ENCODE measurements at places on chromosomes 7 and 10.
A peak's percentile ranks its signal among the peaks of the same experiment; 100 is the strongest.

- DNase-seq, result no peak
Observed at GRCh38 chr10:80171248-80171660, 34.1 kb downstream of the ANXA11 start.

GRCh38 chr10:19845503-19846368, 29.5 kb downstream of the PLXDC2 start:
- no peak for DNase-seq

- no peak for DNase-seq
Observed at GRCh38 chr10:44883593-44884331, 27.4 kb upstream of the TMEM72 start.

- no peak for DNase-seq
Observed at GRCh38 chr10:132443605-132443982, 46.6 kb downstream of the PWWP2B start.

GRCh38 chr10:48448796-48449195, 142.3 kb downstream of the MAPK8 start:
- DNase-seq, result no peak

DNA sequence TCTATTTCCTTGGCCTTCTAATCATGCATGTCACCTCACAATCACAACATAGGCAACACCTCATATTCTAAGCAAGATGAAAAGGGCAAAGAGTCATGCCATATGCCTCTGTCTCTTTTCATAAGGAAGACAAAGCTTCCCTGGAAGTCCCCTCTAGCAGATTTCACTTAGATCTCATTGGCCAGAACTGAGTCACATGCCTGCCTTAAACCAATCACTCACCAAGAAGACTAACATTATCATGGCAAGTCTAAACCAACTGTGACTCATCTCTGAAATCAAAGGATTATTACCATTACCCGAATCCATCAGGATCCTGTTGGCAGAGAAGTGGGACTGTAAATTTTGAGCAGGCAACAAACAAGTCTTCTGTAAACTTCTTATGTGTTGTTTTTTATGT, 27.8 kb downstream of the CAV1 start:
- DNase-seq, result no peak

GRCh38 chr10:65355141-65355680, 1570.6 kb upstream of the LRRTM3 start:
- no peak for DNase-seq

DNA sequence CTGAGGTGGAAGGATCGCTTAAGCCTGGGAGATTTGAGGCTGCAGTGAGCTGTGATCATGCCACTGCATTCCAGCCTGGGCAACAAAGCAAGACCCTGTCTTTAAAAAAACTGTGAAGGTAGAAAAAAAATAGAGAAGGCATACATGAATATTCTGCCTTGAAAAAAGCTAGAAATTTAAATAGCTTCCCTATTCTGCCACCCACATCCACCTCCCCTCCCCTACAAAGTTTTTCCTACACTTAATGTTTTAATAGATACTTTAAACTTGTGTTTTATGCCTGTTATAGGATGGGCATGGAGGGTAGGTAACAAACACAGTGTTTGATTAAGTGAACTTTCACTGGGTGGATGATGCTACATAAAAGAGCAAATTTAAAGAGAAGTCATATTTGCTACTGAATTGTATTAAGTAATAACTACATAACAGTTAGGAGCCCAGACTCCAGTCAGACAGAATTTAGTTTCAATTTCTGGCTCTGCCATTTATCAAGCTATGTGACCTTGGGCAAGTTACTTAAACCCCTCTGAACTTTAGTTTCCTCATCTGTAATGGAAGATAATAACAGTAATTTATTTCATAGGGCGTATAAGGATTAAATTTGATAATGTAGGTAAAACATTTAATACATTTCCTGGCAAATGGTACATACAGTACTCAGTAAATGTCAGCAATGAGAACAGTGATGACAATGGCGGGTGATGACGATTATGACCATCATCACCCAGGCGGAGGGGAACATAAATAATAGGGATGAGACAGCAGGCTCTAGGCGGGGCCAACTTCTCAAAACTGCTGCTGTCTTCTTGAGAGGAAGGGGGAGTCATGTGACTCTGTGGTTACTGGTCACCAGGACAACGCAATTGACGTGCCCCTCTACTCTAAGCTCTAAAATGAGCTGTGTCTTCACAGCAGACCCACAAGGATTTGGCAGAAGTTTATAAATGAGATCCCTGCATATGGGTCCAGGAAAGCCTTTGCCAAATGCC, 15.8 kb downstream of the DNMBP start:
- no peak for DNase-seq

GRCh38 chr7:1255817-1256340, 23.2 kb downstream of the UNCX start:
- DNase-seq, result no peak

DNA sequence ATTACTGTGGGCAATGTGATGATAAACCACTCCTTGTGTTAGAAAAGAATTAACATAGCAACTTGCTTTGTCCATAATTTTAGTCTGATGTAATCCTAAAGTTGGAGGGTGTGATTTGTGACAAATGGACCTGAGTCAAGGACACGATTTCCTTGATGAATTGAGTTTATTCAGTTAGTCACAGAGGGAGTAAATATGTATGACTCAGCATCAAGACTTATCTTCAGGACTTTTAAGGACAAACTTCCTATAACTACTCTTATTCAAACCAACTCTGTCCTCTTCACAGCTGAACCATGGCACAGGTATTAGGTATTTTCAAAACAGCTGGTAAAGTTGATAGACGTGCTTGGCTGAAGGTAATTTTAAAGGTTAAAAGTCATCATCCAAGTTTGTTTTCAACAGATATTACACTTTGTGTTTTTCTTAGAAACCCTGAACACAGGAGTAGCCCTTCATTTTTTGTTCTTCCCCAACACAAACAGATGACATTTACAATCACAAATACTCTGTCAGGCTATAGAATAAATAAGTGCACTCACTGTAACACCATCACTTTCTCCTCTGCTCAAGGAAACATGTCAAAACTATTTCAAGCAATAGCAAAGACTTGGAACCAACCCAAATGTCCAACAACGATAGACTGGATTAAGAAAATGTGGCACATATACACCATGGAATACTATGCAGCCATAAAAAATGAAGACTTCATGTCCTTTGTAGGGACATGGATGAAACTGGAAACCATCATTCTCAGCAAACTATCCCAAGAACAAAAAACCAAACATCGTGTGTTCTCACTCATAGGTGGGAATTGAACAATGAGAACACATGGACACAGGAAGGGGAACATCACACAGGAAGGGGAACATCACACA, 54.5 kb downstream of the COA1 start:
- no peak for DNase-seq

GRCh38 chr10:113425008-113425407, 127.8 kb upstream of the HABP2 start:
- no peak for DNase-seq

GRCh38 chr10:71854031-71854430, 3.0 kb upstream of the PSAP start:
- DNase-seq, result no peak

- no peak for DNase-seq
Observed at GRCh38 chr7:142185801-142186200, 72.1 kb downstream of the PRSS58 start.

GRCh38 chr7:154647625-154648024, 355.3 kb downstream of the PAXIP1 start:
- no peak for DNase-seq

DNA sequence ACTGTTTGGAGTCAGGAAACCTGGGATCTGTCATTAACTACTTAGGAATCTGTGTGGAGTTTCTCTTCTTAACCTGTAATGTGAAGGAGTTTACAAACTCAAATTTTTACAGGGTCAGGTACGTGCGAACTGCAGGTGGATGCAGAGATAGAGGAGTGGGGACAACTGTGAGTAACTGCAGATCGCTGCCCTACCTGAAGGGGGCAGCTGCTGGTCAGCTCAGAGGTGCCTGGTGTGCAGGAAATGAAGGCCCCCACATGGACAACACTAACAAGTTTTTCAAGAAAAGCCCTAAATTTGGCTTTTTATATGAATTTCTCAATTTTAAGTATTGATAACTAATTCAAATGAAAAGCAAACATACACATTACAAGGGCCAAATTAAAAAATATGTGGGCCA, 380.0 kb downstream of the REEP3 start:
- no peak for DNase-seq

GRCh38 chr10:22230158-22230833, 12.5 kb upstream of the EBLN1 start:
- DNase-seq, result peak; percentile 6

- DNase-seq, result no peak
Observed at GRCh38 chr10:63140077-63140476, 6.9 kb downstream of the NRBF2 start.

GRCh38 chr7:129264534-129264933, 39.7 kb downstream of the AHCYL2 start:
- no peak for DNase-seq

Measured in NCI-H1930 (cell line).